Neural progenitor cell (in vitro differentiated cells): ENCODE measurements at places on chromosomes 7 and 10. TPM values are rescaled to one million over a fixed set of nuclear protein-coding genes. Genes with fewer than 3 reads are reported as not detected.

DNA sequence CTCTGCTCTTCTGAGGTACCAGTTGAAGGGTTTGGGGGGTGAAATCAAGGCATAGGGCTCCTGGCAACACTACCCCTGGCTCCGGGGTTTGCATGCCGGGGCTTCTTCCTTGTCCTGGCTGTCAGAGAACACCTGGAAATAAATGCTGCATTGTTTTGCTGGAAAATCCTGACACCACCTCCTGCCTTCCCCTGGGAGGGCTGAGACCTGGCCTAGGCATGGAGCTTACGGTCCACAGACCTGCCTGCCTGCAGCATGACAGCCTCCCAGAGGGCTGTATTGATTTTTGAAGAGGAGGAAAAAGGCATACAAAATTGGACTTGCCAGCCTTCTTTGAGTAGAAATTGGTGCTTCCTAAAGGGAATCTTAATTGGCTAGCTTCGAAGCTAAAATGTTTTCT lies 227.1 kb downstream of the MGMT start:
- no peak for DNase-seq

- DNase-seq, result no peak
Measured at GRCh38 chr7:134073276-134073675, 53.9 kb upstream of the LRGUK start.

- no peak for DNase-seq
Measured at GRCh38 chr7:113582471-113582870, 336.3 kb downstream of the PPP1R3A start.

DNA sequence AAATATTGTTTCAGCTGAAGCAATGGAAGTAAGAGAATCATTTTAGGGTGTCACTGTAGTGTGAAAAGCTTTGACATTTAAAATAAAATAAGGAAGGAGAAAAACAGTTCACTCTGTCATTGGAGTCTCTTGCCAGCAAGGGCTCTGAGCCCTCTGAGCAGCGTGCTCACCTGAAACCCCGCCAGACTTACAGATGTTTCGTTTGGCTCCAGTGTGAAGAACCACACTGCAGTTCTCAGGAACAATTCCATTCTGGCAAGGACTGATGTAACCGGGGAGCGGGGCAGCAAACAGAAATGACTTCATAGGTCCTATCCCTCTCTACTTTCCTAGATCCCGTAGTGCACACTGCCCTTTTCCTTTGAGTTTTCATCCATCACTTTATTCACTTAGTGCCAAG lies 164.3 kb downstream of the CELF2 start:
- DNase-seq, result no peak

DNA sequence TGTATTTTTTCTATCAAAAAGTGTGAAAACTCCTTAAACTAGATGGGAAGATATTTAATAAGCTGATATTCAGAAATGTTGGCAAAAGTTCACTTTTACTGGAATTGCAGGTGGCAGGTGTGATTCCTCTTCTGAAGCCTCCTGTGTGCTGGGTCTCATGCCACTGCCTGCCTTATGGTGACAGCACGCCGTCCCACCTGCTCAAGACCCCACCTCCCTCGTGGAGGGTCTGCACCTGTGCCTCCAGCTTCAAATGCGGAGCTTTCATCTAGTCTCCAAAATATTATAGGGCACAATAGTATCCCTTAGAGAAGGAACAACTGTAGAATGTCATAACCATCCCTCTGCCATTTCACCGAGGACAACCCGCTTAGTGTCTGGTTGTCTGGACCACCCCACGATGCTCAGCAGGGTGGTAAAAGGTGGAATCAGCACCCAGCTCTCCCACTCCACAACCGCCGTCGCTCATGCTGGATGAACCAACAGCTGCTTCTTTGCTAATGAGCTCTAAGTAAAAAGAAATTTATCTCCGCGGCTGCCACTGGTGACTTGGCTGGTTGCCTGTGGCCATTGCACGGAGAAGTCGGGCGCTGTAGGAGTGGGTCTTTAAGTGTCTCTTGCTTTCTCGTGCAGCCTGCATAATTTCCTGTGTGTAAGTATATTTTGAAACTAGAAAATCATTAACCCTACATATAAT lies 119.3 kb upstream of the TCERG1L start:
- no peak for DNase-seq

DNA sequence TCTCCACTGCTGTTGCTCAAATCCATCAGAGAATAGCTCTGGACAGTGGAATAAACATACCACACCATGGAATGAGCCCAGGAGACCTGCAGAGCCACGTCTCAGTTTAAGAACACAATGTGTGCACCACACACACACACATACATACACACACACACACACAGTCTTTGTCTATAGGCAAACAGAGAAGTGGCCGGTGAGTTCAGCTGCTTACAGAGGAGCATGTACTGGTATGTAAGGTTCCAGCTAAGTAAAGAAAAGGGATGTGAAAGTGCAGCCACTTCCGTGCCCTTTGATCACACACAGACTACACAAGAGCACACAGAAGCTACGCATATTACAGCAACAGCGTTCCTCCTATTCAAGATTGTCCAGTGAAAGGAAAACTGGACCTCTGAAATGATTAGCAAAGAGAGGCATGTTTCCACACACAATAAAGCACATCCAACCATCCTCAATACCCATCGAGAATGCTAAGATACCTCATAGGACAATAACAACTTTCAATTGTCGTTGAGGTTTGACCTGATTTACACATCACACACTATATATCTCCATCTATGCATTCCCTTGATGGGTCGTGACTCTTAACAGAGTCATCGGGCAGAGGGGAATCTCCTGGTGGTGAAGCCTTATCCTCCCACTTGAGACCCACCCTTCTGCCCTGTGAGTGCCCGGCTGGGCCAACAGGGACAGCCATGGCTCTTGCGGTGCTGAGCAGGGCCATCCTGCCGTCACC lies 23.6 kb downstream of the SLC35B4 start:
- DNase-seq, result no peak

Gene ASB13
- 15.0 and 18.1 TPM in 2 replicates for total RNA-seq

Gene SAMD9L
- not detected in 2 replicates for total RNA-seq

Gene SFXN3
- total RNA-seq, result 0.09 TPM in 1 of 2 replicates, not detected in the other

Gene SGMS1
- total RNA-seq, result 9.2 and 10.3 TPM in 2 replicates
